ENCODE measurements at places on chromosomes 6 and 20.

- DNase-seq, result no peak
Observed at GRCh38 chr20:887137-887536, 29.0 kb downstream of the ANGPT4 start.

- DNase-seq, result peak; percentile 22
Observed at GRCh38 chr20:62136283-62137091, 6.7 kb downstream of the PSMA7 start.

GRCh38 chr20:2849529-2849928, 9.0 kb downstream of the VPS16 start:
- DNase-seq, result no peak

DNA sequence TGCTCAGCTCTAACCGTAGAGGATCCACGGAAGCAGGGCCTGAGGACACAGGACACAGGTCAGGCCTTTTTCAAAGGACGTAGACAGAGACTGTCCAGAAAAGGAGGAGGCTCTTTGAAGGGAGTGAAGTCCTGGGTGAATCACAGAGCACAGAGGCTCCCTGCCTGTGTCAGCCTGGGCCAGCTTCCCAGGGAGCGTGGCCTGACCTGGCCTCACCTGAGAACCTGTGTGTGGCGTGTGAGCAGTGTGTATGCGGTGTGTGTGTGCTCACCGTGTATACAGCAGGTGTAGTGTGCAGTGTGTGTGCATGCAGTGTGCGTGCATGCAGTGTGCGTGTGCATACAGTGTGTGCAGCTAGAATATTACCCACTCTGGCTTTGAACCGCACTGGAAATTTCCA, 56.0 kb upstream of the FNDC1 start:
- DNase-seq, result no peak

- no peak for DNase-seq
Observed at GRCh38 chr6:107083047-107083768, 32.1 kb downstream of the BEND3 start.

DNA sequence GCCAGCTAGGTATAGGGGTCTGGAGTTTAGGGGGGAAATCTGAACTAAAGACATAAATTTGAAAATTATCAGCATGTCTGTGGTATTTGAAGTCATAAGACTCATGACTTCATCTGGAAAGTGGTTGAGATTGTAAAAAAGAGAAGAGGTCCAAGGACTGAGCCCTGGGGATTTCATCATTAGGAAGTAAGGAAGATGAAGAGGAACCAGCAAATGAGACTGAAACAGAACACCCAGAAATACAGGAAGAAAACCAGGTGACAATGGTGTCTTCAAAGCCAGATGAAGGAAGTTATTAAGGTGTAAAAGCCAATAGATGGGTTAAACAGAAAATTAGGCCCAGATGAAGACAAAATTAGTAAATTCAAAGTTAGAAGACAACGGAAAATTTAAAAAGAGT, 49.1 kb upstream of the UBR2 start:
- no peak for DNase-seq

DNA sequence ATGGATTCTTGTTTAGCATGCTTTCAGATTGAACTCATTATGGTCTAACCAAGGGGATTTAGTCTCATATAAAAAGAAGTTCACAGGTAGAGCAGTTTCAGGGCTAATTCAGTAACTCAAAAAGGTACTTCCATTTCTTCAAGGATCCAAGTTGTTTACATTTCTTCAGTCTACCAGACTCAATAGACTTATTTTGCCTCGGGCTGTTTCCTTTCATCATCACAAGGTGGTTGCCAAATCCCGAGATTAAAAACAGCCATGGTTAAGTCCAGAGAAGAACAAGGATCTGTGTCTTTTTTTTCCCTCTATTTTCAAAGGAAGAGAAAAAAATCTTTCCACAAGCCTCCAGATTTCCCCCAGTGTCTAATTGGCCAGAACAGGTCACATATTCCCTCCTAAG, 69.8 kb upstream of the SNX9 start:
- DNase-seq, result no peak

DNA sequence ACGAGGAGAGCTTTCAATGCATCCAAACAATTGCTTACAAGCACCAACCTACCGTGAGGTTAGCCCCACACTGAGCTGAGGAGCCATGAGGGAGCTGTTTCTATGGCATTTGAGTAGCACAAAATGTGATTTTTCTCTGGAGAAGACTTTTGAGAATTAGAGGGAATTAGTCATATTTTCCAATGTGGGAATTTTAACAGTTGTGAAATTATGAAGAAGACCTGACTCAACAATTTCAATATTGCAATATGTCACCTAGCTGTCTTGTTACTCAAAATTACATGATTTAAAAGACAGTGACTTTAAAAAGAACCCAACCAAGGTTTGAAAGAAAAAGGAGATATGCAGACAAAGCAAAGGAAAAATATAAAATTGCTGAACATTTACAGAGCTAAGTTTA, 62.6 kb upstream of the LY86 start:
- no peak for DNase-seq

DNA sequence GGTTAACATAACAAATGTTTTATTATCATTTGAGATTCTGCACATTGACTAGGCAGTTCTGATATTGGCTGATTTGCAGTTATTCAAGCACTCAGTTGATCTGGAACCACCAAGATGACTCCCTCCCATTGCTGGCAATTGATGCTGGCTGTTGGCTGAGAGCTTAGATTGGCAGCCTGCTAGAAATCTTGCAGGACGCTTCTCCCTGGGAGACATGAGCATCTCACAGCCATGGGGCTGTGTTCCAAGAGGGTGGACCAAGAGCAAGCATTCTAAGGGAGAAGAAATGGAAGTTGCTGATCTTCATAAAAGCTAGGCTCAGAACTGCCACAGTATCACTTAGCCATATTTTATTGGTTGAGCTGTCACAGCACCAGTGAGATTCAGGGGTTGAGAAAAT, 233.4 kb upstream of the ID4 start:
- no peak for DNase-seq

GRCh38 chr20:58416835-58417234, 27.8 kb downstream of the VAPB start:
- no peak for DNase-seq

GRCh38 chr20:53840532-53840931, 229.9 kb downstream of the BCAS1 start:
- DNase-seq, result no peak
